ENCODE measurements at places on chromosomes 1 and 21.

DNA sequence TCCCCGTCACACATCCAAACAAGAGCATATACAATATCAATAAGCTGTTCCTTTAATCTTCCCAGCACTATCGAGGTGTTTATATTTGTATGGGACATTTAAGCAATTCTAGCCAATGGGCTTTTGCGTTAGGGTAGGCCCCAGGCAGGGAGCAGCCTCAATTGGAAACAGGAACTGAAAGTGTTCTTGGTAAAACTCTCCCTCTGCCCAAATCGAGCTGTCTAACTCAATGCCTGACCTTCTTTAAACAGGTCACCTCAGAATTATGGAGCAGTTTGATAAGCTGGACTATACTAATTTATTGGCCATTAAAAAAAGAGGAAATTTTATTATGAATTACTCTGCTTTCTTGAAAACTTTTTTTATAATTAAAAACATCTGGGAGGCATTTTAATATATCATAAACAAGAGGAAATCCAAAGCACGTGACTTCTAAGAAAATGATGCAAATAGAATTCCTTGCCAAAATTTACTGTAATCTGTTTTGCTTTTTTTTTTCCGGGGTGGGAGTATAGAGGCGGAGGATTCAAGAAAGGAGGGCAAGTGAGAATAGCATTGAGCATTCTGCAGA is 498.1 kb downstream of the LMO4 start:
- no peak for DNase-seq

GRCh38 chr1:119593805-119594204 is 54.3 kb downstream of the ZNF697 start:
- DNase-seq, result no peak

- no peak for DNase-seq
Observed at GRCh38 chr1:62912028-62912638, 128.2 kb downstream of the ATG4C start.

DNA sequence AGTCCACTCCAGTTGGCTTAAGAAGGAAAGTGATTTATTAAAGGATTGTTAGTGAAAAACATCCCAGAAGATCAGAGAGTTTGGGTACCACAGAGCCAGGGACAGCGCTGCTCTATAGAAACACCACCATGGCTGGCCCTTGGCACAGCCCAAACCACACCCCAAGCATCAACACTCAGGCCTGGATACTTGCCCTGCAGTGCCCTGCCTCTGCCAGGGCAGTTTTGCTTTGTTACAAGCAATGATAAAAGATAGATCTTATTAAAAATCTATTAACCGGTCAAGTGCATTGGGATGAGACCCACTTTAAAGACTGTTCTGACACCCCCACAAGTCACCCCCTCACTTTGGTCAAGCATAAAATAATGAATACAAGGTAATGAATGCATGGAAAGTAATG is 56.6 kb downstream of the KIF21B start:
- no peak for DNase-seq

DNA sequence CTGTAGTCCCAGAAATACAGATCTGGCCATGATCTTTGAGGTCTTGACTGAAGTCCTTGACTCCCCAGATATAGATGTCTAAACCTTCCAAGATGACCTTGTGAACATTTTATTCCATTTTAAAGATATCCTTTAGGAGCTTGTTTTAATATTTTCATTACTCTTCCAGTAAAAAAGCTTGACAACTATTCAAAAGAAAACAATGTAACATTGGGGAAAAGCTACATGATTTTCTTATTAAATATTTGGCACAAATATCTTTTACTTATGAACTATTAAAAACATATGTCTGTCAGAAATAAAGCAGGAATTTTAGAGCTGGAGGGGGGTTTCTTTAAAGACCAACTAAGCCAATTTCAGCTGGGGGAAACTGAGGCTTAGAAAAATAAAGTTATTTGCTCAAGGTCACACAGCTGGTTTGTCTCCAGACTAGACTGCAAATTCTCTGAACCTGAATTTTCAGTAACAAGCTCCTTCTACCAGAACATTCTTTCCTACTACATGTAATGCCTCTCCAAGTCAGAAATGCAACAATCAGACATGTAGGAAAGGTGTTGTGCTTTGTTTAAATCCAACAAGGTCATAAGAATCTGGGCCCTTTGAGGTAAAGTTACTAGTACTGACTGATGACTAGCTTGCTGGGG is 67.0 kb upstream of the PTCH2 start:
- DNase-seq, result no peak

- DNase-seq, result no peak
Observed at GRCh38 chr1:31364561-31365250, 8.2 kb downstream of the FABP3 start.

DNA sequence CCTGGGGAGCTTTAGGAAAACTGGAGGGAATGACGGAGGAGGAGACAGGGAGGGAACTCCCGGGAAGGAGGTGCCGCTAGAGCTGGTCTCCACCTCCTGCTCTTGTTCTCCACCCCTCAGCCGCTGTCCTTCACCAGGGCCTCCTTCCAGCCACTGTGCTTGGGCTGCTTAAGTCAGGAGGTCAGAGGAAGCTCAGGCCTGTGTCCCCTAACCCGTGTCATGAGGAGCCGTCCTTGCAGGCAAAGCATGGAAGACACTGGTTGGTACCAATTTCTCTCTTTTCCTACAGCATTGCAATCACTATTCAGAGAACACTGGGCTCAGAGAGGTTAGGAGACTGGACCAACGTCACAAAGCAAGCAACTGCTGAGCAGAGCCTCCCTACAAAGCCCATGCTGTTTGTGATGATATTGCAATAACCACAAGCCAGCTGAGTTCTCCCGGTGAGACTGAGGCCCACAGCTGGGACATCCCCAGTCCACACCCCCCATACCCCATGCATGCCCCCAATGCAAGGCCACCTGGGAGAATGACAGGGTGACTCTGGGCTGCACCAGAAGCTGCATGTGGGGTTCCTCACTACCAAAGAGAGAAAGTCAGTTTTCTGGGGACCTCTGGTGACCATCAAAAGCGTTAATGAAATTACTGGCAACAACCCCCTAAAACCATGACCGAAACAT is 427.5 kb downstream of the NPHP4 start:
- DNase-seq, result no peak

DNA sequence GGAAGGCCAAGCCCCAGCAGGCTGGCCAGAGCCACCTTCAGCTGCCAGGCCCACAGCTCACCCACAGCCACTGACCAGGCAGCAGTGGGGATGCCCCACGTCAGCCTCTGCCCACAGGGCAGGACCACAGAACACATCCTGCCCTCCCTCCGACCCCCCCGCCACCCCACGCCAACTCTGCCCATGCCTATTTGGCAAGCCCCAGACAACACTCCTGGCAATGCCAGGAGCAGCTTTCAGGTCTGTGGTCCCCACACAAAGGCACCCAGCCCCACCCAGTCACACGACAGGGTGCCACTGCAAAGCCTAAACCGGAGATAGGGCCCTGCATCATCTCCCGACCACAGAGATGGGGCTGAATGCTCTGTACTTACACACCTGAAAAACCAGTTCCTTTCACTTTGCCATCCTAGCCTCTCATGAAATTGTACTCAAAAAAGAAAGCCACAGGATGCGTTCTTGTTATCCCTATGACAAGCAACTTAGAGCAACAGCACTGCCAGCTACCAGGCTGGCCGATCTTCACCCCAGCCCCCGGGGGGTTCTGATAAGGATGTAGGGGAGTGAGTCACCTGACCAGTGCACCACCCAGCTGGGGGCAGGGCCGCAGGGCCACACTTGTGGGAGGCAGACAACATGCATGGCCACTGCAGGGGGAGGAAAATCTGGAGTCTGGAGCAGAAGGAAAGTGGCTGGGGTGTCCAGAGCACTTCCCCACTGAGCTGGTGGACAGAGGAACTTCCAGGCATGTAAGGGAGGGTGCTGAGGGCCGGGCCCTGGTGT is 36.2 kb downstream of the UBE2G2 start:
- no peak for DNase-seq

GRCh38 chr1:67280696-67281095 is 27.0 kb upstream of the IL12RB2 start:
- no peak for DNase-seq

- no peak for DNase-seq
Observed at GRCh38 chr1:245094954-245095353, 59.8 kb upstream of the KIF26B start.

DNA sequence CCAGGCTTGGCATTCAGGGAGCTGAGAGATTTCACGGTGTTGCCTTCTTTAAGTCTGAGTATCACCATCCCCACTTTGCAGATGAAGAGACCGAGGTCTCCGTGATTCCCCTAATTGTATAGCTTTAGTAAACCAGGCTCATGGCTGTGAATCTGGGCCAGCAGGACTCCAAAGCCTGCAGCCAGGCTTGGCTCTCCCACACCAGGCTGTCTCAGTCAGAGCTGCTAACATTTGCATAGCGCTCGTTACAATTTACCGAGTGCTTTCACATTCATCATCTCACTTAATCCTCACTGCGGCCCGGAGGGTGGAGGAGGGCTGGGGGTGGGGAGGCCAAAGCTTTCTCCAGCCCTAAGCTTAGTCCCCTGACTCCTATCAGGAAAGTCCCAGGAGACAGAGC is 11.7 kb downstream of the C1orf94 start:
- DNase-seq, result no peak

DNA sequence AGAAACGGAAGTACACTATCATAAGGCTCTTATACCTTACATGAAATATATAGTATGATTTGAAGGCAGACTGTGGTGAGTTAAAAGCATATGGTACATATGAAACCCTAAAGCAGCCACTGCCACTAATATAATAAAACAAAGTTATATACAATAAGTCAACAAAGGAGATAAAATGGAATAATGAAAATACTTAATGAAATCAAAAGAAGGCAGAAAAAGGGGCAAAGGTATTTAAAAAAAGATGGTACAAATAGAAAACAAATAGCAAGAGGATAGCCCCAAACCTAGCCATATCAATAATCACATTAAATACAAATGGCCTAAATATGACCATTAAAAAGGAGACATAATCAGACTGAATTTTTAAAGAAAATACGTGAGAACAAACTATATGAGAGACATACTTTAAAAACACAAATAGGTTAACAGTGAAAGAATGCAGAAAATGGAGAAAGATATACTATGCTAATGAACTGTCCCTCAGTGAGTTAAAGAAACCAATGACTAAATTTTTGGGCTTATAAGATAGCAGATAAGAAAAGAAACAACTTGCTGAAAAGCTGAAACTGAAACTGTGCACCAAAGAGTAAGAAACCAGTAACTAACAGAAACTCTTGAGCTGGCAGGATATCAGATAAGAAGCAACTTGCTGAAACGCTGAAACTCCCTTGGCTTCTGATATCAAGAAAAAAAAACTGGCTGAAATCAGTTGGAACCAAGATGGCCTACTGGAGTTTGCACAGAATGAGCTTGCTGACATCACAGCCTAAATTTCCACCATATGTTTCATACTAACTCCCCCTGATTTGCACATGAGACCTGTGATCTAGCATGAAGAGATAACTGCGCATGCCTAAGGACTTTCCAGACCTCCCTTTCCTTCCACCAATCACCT is 44.3 kb upstream of the IL10 start:
- no peak for DNase-seq

- DNase-seq, result no peak
Observed at GRCh38 chr1:110708974-110709440, 34.3 kb upstream of the KCNA3 start.

GRCh38 chr1:190551638-190552037 is 74.0 kb upstream of the BRINP3 start:
- no peak for DNase-seq

Measured in effector CD8-positive, alpha-beta T cell (primary cell).